ENCODE measurements at places on chromosomes 1 and 21. TPM values are rescaled to one million over a fixed set of nuclear protein-coding genes. Genes with fewer than 3 reads are reported as not detected.

Gene MEX3A
- polyA plus RNA-seq: 0.29 TPM

Gene LCE3D
- polyA plus RNA-seq: not detected

Gene CLDN19
- polyA plus RNA-seq: 0.06 TPM

Gene SNIP1
- polyA plus RNA-seq: 4.4 TPM

Gene MRTO4
- 52.2 TPM for polyA plus RNA-seq

Gene U2AF1
- 48.0 TPM for polyA plus RNA-seq

Gene DYRK1A
- polyA plus RNA-seq: 30.6 TPM

Gene KCNA3
- not detected for polyA plus RNA-seq

Gene MANEAL
- 0.75 TPM for polyA plus RNA-seq

Gene G0S2
- 223 TPM for polyA plus RNA-seq

Gene ADAMTSL4
- 71.4 TPM for polyA plus RNA-seq

Gene AMIGO1
- polyA plus RNA-seq: 4.0 TPM

Gene ZNF648
- polyA plus RNA-seq: not detected

Gene SNAPIN
- 54.4 TPM for polyA plus RNA-seq

Gene TRIM67
- not detected for polyA plus RNA-seq

Gene BRINP3
- polyA plus RNA-seq: 0.33 TPM

Gene SYNC
- polyA plus RNA-seq: 2.7 TPM

Gene DTL
- 0.07 TPM for polyA plus RNA-seq

Gene IKBKE
- polyA plus RNA-seq: 0.29 TPM

Gene KCND3
- polyA plus RNA-seq: 3.5 TPM

Gene CHI3L2
- 3.4 TPM for polyA plus RNA-seq

Gene OLIG2
- polyA plus RNA-seq: not detected

Gene PPP1R8
- polyA plus RNA-seq: 13.9 TPM

Gene TCHHL1
- polyA plus RNA-seq: not detected

Gene GNB1
- polyA plus RNA-seq: 109 TPM

Gene FLAD1
- polyA plus RNA-seq: 41.6 TPM

Gene SHE
- polyA plus RNA-seq: 19.6 TPM

Gene HCRTR1
- 1.5 TPM for polyA plus RNA-seq

Gene HTR1D
- polyA plus RNA-seq: 0.01 TPM

Gene ARHGEF16
- 1.1 TPM for polyA plus RNA-seq

Gene IFNLR1
- polyA plus RNA-seq: 1.2 TPM

Gene ST6GALNAC3
- 3.3 TPM for polyA plus RNA-seq

Gene LEPROT
- 30.3 TPM for polyA plus RNA-seq

Gene FCRL1
- polyA plus RNA-seq: not detected

Gene WNT3A
- not detected for polyA plus RNA-seq

All from heart right ventricle (tissue), 16 donors.